ENCODE measurements at places on chromosomes 7 and 10.

DNA sequence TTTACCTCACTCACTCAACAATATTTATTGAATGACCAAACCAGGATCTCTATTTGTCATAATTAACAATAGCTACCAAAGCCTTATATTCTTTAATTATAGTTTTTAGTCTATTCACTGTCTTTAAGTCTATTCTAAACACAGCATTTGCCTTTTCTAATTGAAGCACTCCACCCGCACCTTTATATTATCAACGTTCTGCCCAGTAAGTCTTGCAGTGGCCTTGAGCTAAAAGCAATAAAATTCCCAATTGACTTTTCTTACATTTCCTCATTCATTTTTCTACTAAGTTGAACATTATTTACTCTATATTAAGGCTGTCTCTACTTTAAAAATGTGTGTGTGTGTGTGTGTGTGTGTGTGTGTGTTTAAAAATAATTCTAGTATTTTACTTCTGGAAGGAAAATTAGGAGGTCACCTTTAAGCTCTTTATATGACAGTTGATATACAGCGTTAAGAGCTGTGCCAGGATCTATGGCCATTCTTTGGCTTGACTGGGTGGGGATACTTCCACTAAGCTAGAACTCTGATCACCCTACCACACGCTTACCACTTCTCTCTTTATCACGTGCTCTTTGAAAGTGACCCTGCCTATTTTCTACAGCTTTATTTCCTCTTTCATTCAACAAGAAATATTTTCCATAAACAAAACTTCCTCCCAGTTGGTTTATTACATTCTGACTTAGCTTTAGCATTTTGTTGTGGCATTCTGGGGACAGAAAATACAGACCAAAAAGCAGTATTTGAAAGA lies 8.8 kb downstream of the PAPSS2 start:
- no peak for DNase-seq

GRCh38 chr7:4144811-4145510 lies 537.1 kb upstream of the FOXK1 start:
- DNase-seq, result no peak

DNA sequence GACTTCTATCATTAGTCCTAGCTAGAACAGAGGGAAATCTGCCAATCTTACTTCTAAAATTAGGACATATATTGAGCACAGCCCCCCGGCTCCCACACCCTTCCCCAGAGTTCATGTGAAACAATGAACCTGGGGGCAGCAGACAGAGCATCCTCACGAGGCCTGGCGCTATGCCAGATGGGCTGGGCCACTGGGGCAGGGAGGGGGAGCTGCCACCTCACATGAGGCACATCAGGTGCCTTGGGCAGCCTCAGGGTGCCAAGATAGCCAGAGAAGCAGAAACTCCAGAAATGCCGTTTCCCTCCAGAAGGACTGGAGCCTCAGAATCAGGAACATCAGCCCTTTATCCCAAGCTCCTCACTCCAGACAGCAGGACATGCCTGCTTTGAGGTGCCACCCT lies 92.8 kb upstream of the LANCL2 start:
- no peak for DNase-seq

DNA sequence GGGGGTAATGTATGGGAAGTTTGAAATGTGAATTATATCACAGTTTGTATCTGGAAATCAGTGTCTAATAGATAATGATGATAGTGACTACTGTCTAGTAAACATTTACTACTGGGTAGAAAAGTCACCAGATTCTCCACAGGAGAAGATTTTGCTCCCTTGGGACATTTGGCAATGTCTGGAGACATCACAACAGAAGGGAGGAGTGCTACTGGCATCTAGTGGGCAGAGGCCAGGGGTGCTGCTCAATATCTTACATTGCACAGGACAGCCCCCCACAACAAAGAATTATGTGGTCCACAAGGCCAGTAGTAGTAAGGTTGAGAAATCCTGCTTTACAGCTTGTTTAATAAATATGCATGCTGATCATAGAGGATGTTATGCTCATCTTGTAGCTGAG lies 92.3 kb upstream of the PRPS1L1 start:
- DNase-seq, result no peak

- no peak for DNase-seq
Observed at GRCh38 chr10:13956826-13957225, 370.1 kb downstream of the PRPF18 start.

- DNase-seq, result no peak
Observed at GRCh38 chr7:17274551-17275245, 23.8 kb upstream of the AHR start.

All from amniotic stem cell (primary cell).